ENCODE measurements at places on chromosomes 4 and X. TPM values are rescaled to one million over a fixed set of nuclear protein-coding genes. Genes with fewer than 3 reads are reported as not detected.

Gene CT45A6
- not detected for total RNA-seq

DNA sequence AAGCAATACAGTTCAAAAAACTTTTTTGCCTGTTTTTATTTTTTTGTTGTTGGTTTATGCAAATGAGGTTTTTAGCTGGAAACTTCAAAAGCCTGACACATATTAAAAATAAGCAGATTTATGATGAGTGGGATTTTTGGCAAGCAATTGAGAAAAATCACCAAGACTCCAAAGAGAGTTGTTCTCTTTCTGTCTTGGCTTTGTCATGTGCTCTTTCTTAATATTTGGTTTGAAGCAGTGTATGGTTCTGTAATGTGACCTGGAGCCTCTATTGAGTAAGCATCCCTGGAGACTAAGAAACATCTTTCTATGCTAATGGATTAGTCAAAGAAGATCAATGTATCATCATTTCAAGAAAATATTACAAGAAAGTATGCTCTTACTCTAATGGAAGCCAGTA is 11.7 kb downstream of the TRIM2 start:
- peaks cover 6% of the 10 kb centered on the region for H3K27me3 ChIP-seq
- no peak for DNase-seq
- no peak overlapping the region for H3K4me3 ChIP-seq
- H3K36me3 ChIP-seq, result no peaks in the 10 kb centered on the region
- H3K27ac ChIP-seq, result no peak overlapping the region

- H3K36me3 ChIP-seq, result no peaks in the 10 kb centered on the region
- no peaks in the 10 kb centered on the region for H3K4me1 ChIP-seq
- H3K4me3 ChIP-seq, result no peak overlapping the region
- no peak for DNase-seq
Observed at GRCh38 chrX:38214551-38215531, 5.8 kb downstream of the SRPX start.

GRCh38 chrX:24169211-24169610 is 19.7 kb downstream of the ZFX start:
- peaks cover 6% of the 10 kb centered on the region for H3K4me1 ChIP-seq
- no peak overlapping the region for H3K4me3 ChIP-seq
- peaks cover 2% of the 10 kb centered on the region for H3K36me3 ChIP-seq
- no peak for DNase-seq
- H3K27me3 ChIP-seq, result no peaks in the 10 kb centered on the region
- H3K27ac ChIP-seq, result no peak overlapping the region

GRCh38 chrX:124736553-124737270 is 390.3 kb downstream of the SH2D1A start:
- no peak overlapping the region for H3K4me3 ChIP-seq
- H3K27me3 ChIP-seq, result no peaks in the 10 kb centered on the region
- DNase-seq, result no peak
- no peaks in the 10 kb centered on the region for H3K36me3 ChIP-seq

DNA sequence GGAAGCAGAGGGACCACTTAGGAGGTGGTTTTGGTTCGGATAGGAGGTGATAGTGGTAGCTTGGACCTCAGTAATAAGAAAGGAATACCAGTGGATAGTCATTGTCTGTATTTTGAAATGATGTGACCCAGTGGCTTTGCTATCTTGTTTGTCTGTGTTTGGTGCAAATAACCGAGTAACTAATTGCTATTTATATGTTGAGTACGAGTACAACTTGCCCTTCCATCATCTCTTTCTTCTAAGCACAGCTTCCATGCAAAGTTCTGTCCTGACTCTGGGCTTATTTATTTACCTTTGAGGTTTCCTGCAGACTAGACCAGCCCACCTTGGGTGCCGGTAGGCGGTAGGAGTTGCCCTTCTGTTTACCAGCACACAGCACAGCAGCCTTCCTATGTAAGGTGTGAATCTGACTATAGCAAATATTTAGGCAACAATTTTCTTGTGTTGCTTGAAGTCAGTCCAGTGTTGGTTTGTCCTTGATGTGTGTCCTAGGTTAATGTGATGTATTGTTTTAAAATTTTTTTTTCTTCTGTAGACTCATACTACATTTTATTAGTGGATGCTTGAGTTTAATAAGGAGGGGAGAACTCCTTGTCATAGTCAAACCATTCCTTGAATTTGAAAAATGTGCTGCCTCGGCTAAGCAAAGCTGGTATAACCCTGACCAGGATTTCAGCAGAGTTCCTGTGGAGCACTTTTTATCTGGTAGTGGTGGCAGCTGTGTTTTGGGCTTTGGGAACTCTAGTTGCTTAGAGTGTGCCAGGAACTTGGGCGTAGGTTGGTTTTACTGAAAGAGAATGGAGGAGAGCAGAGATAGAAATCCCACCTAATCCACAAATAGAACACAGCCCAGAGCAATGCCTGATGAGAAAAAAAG is 21.9 kb downstream of the PTTG2 start:
- no peak overlapping the region for H3K27ac ChIP-seq
- peaks cover 18% of the 10 kb centered on the region for H3K4me1 ChIP-seq
- H3K36me3 ChIP-seq, result no peaks in the 10 kb centered on the region
- no peak overlapping the region for H3K4me3 ChIP-seq
- no peaks in the 10 kb centered on the region for H3K27me3 ChIP-seq
- no peak for DNase-seq

- H3K4me1 ChIP-seq, result no peaks in the 10 kb centered on the region
- H3K27ac ChIP-seq, result no peak overlapping the region
- no peak overlapping the region for H3K4me3 ChIP-seq
- H3K36me3 ChIP-seq, result no peaks in the 10 kb centered on the region
- H3K27me3 ChIP-seq, result no peaks in the 10 kb centered on the region
Observed at GRCh38 chrX:38699121-38699520, 102.1 kb upstream of the MID1IP1 start.

GRCh38 chrX:155951237-155951789 is 46.2 kb upstream of the IL9R start:
- no peaks in the 10 kb centered on the region for H3K36me3 ChIP-seq
- DNase-seq, result no peak
- no peak overlapping the region for H3K27ac ChIP-seq
- H3K4me1 ChIP-seq, result no peaks in the 10 kb centered on the region
- H3K4me3 ChIP-seq, result no peak overlapping the region
- no peaks in the 10 kb centered on the region for H3K27me3 ChIP-seq

Data from natural killer cell (primary cell).